ENCODE measurements at places on chromosomes 1 and 21.

DNA sequence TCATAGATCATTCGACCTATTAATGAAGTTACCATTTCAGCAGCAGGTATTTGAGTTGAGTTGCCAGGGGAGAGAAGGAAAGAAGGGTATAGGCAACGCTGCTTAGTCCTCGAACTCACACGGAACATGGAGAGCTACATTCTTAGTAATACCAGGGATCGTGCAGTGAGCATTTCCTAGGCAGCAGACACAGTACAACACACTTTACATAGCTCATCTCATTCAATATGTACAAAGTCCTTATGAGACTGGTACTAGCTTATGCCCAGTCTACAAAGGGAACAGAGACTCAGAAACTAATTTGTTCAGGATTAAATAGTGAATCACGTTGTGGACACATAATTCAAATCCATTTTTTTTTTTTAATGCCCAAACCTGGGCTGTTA, 25.6 kb downstream of the IRF2BP2 start:
- DNase-seq, result no peak

- peak; percentile 25 for DNase-seq
Measured at GRCh38 chr21:45140346-45140940, 66.1 kb downstream of the ADARB1 start.

- no peak for DNase-seq
Measured at GRCh38 chr1:36097693-36098585, 9.2 kb downstream of the ADPRS start.

DNA sequence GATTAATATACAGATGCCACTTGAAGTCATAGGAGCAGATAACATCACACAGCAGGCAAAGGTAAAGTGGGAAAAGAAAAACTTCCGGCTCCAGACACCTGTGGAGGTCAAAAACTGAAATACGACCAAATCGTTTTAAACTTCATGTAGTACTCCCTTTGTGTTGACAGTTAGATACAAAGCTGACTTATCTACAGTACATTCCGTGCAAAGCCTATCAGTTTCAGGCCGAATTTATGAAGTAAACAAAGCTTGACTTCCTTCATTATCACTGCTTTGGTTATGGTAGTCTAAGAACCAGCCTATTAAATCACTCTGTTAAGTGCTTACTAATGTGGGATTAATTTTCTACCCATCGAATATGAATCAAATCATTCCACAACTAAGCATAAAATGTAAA, 156.3 kb downstream of the SMYD3 start:
- no peak for DNase-seq

DNA sequence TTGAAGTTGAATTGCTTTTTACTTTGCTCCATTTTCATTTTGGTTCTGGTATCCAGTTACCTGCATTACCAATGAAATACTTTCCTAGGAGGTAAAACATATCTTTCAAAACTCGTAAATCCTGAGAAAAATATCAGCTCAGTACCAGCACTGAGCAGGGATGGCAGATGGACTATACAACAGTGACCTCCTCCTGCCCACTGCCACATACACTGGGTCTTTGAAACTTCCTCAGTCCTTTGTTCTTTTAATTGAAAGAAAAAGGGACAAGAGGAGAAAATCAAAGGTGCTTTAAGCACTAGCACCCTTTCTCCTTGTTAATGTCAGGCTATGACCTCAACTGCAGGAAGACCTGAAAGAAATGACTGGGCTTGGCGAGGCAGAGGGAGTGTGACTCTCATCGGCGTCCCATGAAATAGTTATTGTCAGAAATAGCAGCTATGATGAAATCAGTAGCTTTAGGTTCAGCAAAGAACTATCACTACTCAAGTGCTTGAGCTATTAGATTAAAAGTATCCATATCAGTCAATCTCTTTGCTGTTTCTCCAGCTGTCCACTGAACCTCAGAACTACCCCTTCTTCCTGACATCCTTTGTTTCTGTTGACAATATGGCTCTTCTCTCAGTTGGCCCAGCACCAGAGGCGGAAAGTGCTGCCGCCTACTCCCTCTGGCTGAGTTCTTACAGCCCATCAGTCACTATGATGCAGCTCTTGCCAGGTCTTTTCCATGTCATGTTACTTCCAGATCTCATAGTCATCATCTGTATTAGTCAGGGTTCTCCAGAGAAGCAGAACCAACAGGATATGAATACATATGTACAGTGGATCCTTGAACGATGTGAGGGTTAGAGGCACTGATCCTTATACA, 207.0 kb upstream of the MAP1LC3C start:
- no peak for DNase-seq

DNA sequence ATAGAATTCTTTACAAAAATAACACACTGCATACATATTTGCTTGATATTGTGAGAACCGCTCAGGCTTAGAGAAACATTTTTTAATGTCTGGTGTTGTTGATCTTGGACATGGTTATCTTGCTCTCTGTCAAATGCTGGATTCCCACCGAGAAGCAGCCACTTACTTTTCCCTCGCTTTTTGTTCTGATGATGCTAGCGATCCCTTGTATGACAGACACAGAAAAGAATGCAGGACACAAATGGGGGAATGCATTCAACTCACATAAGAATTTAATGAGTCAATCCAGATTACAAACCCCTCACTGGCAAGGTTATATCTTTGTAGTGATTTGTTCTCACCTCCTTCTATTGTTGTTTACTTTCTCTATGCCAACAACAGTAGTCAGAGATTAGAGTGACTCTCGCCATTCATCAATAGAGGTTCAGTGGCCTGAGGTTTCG, 76.8 kb upstream of the AKT3 start:
- no peak for DNase-seq

- no peak for DNase-seq
Measured at GRCh38 chr21:21606041-21606440, 607.8 kb downstream of the NCAM2 start.

GRCh38 chr1:22416555-22417454, 34.8 kb upstream of the ZBTB40 start:
- DNase-seq, result peak; percentile 50

- DNase-seq, result no peak
Measured at GRCh38 chr1:21182181-21182731, 5.6 kb upstream of the EIF4G3 start.

GRCh38 chr1:159144571-159144970, 26.8 kb upstream of the CADM3 start:
- no peak for DNase-seq

- no peak for DNase-seq
Measured at GRCh38 chr1:239678181-239678580, 291.8 kb downstream of the CHRM3 start.

GRCh38 chr21:15063814-15064575, 805 bp downstream of the NRIP1 start:
- DNase-seq, result no peak

DNA sequence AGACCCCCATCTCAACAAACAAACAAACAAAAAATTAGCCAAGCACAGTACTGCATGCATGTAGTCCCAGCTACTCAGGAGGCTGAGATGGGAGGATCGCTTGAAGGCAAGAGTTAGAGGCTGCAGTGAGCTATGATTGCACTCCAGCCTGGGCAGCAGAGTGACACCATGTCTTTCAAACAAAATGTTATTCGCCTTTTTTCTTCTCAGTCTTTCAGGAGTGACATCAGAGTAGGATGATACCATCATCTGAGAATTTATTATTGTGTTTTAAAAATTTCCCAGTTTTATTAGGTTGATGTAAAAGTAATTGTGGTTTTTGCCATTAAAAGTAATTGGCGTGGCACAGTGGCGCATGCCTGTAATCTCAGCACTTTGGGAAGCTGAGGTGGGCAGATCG, 10.8 kb downstream of the PARK7 start:
- no peak for DNase-seq

DNA sequence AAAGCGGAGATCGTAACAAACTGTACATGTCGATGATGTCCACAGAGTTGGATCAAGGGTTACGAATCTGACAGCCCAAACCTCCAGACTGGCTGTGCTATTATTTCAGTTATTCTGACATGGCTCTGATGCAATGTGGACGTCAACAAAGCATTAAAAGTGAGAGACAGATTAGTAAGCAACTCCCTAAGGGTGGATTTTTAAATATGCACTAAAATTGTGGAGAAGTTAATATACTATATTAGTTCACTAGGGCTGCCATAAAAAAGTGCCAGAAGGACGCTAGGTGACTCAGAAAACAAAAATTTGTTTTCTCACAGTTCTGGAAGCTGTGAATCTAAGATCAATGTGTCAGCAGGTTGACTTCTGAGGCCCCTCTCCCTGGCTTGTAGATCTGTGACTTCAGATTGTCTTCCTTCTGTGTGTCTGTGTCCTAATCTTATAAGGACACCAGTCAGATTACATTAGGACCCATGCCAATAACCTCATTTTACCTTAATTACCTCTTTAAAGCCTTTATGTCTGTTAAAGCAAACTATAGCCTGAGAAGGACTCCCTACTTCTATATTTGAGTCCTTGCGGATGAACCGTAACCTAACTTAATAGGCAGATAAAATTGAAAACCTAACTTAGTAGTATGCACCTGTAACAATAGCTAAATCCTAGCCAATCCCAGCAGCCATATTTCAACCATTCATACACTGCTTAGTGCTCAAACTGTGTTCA, 66.0 kb upstream of the BACH1 start:
- no peak for DNase-seq

- no peak for DNase-seq
Measured at GRCh38 chr1:50047916-50048694, 24.4 kb upstream of the AGBL4 start.

GRCh38 chr1:180860535-180860934, 52.2 kb upstream of the KIAA1614 start:
- no peak for DNase-seq

DNA sequence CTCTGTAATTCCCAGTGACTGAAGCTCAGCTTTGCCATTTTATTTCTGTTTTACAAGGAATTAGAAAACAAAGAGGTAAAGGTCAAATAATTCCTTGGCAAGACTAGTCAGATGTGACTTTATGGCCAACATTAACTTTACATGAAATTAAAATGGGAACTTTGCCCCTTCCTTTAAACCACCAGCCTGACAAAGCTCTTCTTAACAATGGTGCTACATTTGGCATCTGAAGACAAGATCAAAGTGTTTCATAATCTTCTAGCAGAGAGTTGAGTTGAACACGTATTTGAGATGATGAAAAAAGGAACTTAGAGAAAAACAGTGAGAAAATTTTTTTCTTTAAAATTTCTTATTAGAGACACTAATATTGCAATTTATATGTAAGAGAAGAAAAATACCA, 193.8 kb downstream of the AK5 start:
- no peak for DNase-seq

GRCh38 chr1:205976708-205977401, 26.3 kb downstream of the RAB7B start:
- DNase-seq, result no peak

- DNase-seq, result no peak
Measured at GRCh38 chr1:5098981-5099385, 444.6 kb downstream of the AJAP1 start.

DNA sequence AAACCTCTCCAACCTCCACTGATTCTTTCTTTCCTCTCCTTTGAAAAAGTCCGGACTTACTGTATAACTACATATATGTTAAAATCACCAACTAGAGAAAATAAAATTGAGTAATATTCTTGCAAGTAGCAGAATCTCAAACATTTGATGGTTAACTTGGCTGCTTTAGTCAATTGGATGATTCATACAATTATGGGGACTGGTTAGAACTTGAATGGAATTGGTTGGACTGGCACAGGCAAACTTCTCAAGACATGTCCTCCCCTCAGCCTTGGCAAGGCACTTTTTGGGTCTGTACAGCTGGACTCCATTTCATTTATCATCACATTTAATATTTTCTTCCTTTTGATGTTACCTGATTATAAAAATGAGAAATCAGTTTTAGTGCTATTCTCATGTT, 6.5 kb downstream of the WLS start:
- DNase-seq, result no peak

DNA sequence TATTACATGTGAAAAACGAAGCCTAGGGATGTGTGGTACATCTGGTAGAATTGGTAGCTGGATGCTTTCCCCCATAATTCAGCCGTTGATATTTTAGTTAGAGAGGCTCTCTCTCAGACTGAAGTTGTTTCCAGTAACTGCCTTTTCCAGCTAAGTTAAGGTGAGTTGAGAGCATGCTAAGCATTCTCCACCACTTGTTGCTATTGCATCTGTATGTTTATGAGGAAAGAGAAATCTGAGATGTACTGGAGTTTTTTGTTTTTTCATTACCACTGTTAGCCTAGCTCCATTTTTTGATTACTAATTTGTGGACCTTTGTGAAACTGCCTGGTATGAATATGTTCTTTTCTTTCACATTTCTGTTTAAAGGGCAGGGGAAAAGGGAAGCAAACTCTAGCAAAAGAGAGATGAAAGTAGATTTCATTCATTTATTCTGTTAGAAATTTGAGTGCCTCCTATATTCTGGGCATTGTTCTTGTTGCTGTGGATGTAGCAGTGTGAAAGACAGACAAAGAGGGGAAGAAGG, 189.9 kb upstream of the CACYBP start:
- no peak for DNase-seq

DNA sequence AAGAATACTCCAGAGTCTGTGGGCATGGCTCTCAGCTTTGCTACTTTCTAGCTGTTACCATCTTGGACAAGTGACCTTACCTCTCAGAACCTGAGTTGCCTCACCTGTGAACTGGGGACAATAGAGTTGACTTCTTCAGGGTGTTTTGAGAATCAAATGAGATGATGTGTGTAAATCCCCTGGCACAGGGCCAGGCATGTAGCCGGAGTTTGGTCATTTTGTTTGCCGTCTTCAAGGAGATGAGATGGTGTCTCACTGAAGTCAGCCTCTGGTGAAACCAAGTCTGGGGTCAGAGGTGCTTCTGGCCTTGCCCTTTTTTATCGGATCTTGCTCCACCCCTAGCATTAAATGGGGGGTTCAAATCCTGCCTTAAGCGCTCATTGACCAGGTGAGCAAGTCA, 149.2 kb upstream of the TMEM51 start:
- no peak for DNase-seq

DNA sequence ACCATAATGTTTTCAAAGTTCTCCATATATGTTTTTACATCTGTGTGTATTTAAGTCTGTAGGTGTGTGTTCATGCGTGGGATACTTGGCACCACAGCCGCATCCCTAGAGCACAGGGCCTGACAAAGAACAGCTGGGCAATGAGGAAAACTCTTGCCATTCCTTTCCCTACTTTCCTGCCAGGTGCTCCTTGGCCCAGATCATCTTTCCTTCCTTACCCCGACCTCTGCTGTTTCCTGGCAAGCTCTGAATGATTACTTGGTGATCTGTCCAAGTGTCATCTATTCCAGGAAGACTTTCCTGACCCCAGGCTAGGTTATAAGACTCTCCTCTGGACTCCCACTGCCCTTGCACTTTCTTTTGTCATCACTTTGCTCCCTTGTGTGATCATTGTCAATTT, 123.6 kb downstream of the ELAVL4 start:
- no peak for DNase-seq
